Effector memory CD8-positive, alpha-beta T cell (primary cell): ENCODE measurements at places on chromosomes 7 and 10.
A peak's percentile ranks its signal among the peaks of the same experiment; 100 is the strongest.

DNA sequence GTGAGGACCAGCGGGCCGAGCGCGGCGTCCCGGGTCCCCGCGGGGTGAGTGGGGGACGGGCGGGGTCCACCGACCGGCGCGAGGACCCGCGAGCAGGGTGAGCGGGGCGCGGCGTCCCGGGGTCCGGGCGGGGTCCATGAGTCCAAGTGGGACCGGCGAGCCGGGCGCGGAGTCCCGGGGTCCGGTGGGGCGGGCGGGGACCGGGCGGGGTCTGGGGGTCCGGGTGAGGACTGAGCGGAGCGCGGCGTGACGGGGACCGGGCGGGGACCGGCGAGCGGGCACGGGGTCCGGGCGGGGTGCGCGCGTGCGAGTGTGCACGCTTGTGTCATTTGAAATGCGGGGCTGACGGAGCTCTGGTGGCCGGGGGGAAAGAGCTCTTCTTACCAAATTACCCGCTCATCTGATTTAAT lies 765 bp downstream of the CELF2 start:
- no peak for DNase-seq

- no peak for DNase-seq
Measured at GRCh38 chr7:99719996-99720769, 14.8 kb downstream of the CYP3A7 start.

GRCh38 chr7:130063036-130063435 lies 7.3 kb upstream of the KLHDC10 start:
- DNase-seq: peak; percentile 73

DNA sequence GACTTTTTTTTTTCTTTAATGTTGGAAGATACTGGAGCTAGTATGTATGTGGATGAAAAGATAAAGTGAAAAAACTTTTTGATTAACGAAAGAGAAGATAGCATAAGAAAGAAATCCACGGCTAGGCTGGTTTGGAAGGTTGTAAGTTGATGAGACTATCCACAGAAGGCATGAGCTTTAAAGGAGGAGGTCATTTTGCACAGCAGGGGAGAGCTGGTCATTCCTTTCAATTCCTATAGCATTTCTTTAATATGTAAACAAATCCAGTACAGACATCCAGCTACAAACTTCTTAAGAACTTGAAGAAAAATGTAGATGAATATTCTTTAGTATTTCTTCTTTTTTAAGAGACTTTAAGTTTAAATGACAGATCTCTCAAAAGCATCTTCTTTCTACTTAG lies 281.3 kb downstream of the CACNA2D1 start:
- DNase-seq: no peak

GRCh38 chr10:75739414-75740143 lies 308.2 kb downstream of the LRMDA start:
- no peak for DNase-seq

DNA sequence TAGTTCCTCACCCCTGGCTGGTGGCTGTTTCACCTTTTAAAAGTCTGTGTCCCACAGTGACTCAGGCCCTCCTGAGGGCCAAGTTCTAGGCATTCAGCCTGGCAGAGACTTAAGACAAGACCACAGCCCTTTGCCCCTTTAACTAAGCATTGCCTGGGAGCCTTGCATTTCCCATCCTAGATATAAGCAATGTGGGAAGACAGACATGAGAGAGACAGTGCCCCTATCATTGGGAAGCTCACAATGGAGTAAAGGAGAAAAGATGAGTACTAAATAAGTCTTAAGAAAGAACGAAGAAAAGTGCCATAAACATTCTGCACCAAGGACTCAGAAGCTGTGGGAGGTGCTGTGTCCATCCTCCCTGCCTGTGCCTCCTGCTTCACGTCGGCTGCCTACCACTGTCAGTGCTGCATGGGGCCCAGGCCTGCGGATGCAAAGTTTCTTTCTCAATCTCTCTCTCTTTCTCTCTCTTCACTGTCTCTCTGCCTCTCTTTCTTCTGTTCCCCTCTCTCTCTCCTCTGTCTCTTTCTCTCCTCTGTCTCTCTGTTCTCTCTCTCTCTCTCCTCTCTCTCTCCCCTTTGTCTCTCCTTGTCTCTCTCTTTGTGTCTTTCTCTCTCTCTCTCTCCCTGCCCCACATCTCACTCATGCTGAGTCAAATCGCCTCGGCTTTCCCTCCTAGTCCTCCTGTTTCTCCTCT lies 21.5 kb downstream of the GPRIN2 start:
- DNase-seq: no peak

GRCh38 chr7:1713502-1714484 lies 43.7 kb downstream of the ELFN1 start:
- no peak for DNase-seq

- no peak for DNase-seq
Measured at GRCh38 chr10:1853801-1854200, 116.5 kb upstream of the ADARB2 start.

- DNase-seq: no peak
Measured at GRCh38 chr7:158603773-158604755, 16.4 kb upstream of the PTPRN2 start.

GRCh38 chr10:71748671-71749191 lies 24.6 kb downstream of the VSIR start:
- DNase-seq: peak; percentile 68

DNA sequence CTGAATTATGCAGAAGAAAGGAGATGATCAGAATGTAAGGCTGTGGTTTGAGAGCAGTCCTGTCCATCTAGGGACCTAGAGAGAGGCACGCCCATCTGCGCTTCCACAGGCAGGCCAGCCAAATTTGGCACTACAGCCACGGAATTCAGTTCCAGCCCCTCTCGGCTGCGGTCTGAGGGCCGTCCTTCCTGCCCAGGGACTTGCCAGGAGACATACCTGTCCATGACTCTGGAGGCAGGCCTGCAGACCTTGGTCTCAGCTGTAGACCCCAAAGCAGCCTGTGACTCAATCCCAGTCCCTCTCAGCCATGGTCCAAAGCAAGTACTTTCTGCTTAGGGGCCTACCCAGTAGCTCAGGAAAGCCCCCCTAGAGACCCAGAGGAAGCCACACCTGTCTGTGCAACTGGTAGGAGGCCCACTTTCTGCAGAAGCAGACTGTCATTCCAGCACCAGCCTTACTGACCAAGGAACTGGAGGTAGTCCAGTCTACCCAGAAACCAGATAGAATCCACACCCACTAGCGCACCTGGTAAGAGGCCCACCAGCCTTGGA lies 720.9 kb downstream of the PARD3 start:
- no peak for DNase-seq

- DNase-seq: no peak
Measured at GRCh38 chr10:66981361-66982052, 55.7 kb downstream of the LRRTM3 start.

DNA sequence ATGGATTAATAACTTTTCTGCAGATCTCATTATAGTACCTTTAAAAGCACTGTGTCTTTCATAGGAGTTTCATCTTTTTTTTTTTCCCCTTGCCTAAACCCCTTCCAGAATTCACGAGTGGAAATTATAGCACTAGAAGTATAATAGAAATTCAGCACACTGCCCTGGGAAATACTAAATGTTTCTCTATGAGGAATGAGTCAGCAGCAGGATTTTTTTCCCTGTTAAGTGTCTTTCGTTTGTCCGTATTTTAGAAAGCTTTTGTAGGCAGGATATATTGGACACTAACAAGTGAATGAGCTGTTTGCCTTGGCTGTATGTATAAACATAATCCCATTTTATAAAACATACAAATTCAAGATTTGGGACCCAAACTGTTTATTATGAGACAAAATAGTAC lies 105.8 kb downstream of the EXOC4 start:
- DNase-seq: no peak

DNA sequence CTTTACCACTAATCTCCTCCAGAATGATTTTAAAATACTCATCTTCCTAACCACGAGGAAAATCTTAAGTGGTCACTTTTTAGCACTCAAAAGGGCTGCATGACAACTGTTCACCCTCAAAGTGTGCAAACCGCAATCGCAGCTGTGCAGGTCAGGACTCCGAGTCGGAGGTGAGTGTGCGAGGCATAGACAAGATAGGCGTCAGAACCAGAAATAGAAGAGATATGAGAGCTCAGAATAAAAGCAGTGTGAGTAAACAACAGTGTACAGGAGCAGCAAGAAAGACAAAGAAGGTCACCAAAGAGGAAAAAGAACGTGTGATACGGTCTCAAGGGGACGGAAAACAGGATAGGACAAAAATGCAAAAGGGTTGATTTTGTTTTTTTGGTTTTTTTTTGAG lies 17.5 kb upstream of the ENO4 start:
- DNase-seq: no peak

GRCh38 chr10:57314046-57314445 lies 953.0 kb upstream of the ZWINT start:
- DNase-seq: no peak

DNA sequence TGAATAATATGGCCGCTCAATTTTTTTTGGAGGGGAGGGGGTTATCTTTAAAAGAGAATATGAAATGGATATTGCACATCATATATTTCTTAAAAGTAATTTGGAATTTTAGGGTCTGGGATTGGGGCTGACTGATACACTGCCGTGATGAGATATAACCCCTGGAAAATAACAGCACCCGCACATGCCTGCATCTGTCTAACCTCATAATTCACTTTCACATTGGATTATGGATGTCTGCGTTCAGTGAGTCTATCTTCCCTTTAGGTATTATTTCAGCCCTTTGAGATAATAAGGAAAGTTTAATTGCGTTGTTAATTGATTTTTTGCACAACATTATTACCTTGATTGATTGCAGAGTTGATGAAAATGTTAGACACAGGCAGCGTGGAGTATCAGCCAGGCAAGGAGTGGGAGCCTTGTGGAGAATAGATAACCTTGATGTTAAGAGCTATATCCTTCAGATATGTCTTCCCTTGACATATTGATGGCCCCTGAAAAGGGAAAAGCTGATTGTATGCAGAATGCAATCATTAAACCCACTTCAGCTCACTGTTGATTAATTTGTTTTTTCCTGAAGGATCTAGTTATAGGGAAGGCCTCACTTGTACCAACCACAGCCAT lies 1095.2 kb downstream of the KCNMA1 start:
- DNase-seq: no peak

- peak; percentile 89 for DNase-seq
Measured at GRCh38 chr7:128883622-128884448, 21.2 kb downstream of the ATP6V1F start.

DNA sequence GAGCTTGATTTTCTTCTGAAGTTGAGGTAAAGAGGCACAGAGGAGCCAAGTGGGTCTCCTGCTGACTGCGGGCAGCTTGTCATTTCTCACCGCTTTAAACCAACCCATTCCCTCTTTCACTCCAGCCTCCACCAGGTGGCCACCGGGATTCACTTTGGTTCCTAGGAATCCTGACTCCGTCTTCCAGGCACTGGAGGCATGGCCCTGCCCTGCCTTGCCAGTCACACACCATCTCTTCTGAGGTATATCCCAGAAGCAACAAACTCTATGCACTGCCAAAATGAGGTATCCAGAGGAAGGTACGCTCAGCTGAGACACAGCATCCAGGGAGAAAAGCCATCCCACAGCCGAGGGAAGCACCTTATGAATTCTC lies 280.8 kb downstream of the TNS3 start:
- DNase-seq: no peak

- DNase-seq: no peak
Measured at GRCh38 chr10:48681740-48682139, 2.9 kb upstream of the WDFY4 start.

DNA sequence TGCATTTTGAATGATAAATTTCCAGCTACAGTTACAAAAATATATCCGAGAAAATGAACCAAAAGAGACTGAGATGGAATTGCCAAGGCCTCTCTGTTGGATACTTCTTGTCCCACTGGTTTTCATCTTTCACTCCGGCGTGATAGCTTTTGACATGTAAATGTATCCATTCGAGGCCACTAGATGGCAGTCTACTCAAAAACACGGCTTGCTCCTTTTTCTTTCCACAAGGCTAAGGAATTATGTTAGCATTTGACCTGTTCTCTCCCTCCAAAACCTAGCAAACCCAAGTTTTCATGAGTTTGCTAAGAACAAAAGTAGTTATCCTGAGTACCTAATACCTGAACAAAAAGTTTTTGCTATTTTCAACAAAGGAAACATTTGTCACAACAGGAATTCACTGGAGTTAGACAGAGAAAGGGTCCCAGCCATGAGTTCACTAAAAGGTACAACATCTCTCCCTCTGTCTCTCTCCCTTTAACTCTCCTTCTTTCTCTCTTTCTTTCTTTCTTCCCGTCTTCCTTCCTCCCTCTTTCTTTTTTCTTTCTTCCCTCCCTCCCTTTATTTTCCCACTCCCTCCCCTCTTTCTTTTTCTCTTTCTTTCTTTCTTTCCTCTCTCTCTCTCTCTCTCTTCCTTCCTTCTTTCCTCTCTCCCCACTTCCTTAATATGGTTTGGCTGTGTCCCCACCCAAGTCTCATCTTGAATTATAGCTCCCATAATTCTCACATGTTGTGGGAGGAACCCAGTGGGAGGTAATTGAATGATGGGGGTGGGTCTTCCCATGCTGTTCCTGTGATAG lies 207.9 kb upstream of the MYO3A start:
- DNase-seq: no peak

DNA sequence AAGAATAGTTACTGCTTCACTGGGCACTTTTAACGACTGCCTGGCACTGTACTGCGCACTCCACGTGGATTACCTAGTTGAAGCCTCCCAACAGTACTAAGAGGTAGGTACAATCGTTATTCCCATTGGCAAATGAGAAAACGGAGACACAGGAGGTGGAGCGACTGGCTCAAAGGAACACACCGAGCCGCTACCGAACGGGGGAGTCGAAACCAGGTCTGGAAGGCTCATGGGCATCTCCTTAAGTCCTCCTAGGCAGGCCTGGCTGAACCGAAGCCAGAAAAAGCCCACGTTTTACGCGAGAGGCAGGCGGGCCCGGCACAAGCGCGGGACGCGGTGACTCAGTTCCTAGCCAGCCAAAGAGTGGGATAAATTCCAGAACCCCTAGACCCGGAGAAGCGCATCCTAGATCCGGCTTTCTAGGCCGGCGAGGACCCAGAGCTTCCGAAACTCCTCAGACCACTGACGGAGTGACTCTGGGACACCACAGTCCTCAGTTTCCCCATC lies 472 bp downstream of the PDAP1 start:
- peak; percentile 21 for DNase-seq

DNA sequence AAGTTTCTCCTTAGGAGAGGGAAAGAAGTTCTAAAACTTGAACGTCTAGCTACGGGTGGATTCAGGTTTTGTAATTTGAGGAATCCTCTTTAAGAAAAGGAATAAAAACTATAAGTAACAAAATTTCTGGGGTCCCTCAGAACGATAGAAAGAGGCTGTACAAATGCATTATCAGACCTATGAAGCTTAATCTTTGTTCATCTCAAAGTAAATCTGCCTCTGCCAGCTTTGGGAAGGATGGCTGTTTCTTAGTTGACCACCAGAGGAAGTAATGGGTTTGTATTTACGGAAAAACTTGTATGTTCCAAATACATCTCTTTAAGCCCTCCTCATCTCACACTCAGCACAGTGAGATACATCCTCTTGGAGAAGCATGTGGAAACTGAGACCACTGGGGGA lies 864 bp downstream of the PSTK start:
- DNase-seq: no peak

GRCh38 chr7:129665013-129665401 lies 53.5 kb downstream of the NRF1 start:
- no peak for DNase-seq

- DNase-seq: no peak
Measured at GRCh38 chr10:104485632-104486031, 132.0 kb downstream of the CFAP58 start.

GRCh38 chr7:114952296-114952695 lies 30.4 kb downstream of the MDFIC start:
- no peak for DNase-seq

GRCh38 chr10:59018977-59019376 lies 157.5 kb upstream of the PHYHIPL start:
- no peak for DNase-seq
